ENCODE measurements at places on chromosomes 7 and 10. TPM values are rescaled to one million over a fixed set of nuclear protein-coding genes. Genes with fewer than 3 reads are reported as not detected.

- peak overlapping the region; percentile 26 for H3K27ac ChIP-seq
- H3K4me1 ChIP-seq, result peaks cover 46% of the 10 kb centered on the region
- no peak for DNase-seq
- H3K27me3 ChIP-seq, result no peaks in the 10 kb centered on the region
- H3K4me3 ChIP-seq, result no peak overlapping the region
Observed at GRCh38 chr10:1120306-1120705, 64.1 kb downstream of the WDR37 start.

DNA sequence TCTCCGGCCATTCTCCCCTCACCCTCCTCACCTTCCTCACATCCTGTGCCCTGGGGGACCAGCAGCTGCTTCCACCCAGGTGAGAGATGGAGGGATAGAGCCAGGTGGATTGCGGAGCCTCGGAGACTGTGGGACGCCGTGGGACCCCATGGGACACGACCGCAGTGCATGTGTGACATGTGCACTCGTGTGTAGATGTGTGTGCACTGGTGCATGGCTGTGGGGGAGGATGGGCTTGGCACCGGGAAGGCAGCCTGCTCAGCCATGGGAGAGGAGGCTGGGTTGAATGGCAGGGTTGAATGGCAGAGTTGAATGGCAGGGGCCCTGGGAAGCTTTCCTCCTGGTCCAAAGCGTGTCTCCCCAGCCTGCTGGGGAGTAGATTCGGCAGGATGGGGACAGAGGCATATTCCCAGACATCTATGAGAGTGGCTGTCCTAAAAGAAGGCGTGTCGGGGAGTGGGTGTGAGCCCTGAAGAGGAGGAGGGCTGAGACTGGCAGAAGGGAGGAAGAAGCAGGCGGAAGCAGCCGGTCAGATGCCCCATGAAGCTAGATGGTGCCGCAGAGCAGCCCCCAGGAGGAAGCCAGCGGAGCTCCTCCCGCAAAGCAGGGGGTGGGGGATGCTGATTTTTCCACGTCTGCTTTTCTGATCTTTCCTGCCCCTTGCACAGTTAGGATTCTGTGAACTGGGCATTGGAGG, 815 bp downstream of the GIMAP8 start:
- peak overlapping the region; percentile 98 for H3K27ac ChIP-seq
- DNase-seq, result peak; percentile 56
- peaks cover 22% of the 10 kb centered on the region for H3K36me3 ChIP-seq
- peak overlapping the region; percentile 95 for H3K4me3 ChIP-seq
- H3K4me1 ChIP-seq, result peaks cover 65% of the 10 kb centered on the region

GRCh38 chr10:58981846-58982245, 194.6 kb upstream of the PHYHIPL start:
- H3K27ac ChIP-seq, result no peak overlapping the region
- H3K4me3 ChIP-seq, result no peak overlapping the region
- H3K36me3 ChIP-seq, result no peaks in the 10 kb centered on the region

DNA sequence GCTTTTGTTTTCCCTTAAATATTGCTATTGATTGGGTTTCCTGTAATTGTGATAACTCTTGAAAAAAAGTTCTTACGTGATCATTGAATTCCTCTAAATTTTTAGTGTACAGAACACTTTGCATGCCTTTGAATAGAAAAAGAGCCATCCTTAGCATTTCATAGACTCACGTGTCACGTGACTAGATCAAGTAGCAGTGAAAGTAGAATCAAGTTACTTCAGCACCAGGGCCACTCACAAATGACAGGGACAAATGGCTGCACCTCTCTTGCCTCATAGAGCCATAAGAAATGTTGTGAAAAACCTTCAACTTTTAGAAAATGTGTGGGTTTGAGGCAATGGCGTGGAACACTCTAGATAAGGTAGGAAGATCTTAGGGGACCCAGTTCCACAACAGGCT, 203.8 kb downstream of the ZEB1 start:
- H3K4me3 ChIP-seq, result no peak overlapping the region
- no peaks in the 10 kb centered on the region for H3K4me1 ChIP-seq
- no peak for DNase-seq
- no peak overlapping the region for H3K27ac ChIP-seq
- peaks cover 82% of the 10 kb centered on the region for H3K36me3 ChIP-seq
- no peaks in the 10 kb centered on the region for H3K27me3 ChIP-seq

The GTPBP10 gene
- total RNA-seq, result 51.2 TPM

The STOX1 gene
- total RNA-seq, result 0.52 TPM

The LRRN3 gene
- total RNA-seq, result 332 TPM

Data from naive thymus-derived CD8-positive, alpha-beta T cell (primary cell).